ENCODE measurements at places on chromosomes 11 and 22.

GRCh38 chr11:119608781-119609180 lies 120.2 kb downstream of the NECTIN1 start:
- no peak for DNase-seq

DNA sequence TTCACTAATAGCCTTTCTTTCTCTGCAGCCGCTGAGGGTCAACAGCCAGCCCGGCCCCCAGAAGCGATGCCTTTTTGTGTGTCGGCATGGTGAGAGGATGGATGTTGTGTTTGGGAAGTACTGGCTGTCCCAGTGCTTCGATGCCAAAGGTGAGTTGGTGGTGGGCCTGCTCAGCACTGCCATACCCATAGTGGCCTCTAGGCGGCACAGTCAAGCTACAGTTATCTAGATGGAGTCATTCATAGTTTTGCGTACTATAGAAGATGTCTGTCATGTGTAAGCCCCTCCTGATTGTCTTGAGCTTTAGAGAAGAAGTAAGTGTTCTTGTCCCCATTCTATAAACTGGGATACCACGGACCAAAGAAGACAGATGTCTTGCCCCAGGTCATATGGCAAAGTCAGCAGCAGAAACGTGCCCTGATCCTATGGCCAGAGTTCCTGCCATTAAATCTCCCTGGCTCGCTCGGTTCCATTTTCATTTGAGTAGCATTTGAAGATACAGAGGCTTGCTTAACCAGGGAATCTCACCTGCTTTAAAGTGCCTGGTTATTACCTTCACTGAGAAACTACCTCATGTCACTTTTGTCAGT lies 42.1 kb upstream of the CRTAM start:
- no peak for DNase-seq

GRCh38 chr11:1447845-1448825 lies 38.4 kb downstream of the MOB2 start:
- DNase-seq = no peak

DNA sequence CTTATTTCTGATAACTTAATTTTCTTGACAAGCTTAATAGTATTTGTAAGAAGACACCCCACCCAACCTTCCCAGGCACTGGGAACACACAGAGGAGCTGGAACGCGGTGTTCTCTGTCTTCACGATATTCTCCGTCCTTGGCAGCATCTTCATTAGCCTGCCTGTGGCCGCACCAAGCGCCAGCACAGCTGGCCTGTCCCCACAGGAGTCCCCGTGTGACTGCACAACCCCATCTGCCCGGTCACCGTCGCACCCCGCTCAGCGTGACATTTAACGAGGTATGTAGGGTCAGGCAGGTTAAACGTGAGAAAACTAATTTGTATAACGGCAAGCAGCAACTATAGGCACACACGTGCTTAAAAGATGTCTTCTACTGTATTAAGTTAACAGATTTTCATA lies 293.3 kb downstream of the BRD1 start:
- DNase-seq = no peak

- DNase-seq = no peak
Observed at GRCh38 chr11:77063407-77063806, 3.4 kb upstream of the CAPN5 start.

Measured in sciatic nerve (tissue), 2 donors.